ENCODE measurements at places on chromosomes 2 and 18. TPM values are rescaled to one million over a fixed set of nuclear protein-coding genes. Genes with fewer than 3 reads are reported as not detected.
A peak's percentile ranks its signal among the peaks of the same experiment; 100 is the strongest.

The QPCT gene
- 33.4 TPM for total RNA-seq

The LDLRAD4 gene
- 9.7 TPM for total RNA-seq

DNA sequence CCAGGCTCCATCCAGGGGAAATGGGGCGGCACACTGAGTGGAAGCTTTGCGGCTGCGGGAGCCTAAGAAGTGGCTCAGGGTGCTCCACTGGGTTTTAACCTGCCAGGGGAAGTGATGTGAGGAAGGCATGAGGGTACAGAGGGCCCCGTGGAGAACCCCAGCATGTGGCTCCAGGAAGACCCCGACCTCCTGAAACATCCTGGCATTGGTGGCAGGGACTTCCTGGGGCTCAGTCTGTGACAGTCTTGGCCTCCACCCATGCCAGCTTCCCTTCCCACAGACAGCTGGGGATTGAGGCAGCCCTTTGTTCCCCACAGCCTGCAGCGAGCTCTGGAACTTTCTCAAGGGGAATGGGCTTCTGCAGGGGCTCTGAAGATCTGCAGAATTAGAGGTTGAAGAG is 146.6 kb downstream of the TNS1 start:
- no peak for DNase-seq

DNA sequence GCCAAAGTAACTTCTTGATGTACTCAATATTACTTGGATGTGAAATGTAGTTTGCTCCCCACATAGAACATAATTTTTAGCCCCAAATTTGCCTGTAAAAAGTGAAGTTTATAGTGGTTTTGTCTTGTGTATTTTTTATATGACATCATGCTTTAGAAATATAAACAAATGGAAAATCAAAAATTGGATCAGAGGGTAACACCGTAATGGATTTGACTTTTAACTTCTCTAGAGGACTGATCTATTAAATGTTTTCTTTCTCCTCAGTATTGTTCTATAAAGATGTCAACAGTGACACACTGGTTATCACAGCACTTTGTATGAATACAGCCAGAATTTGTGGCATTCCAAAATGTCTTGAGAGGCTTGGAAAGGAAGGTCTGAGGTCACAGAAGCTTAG is 45.6 kb upstream of the RASGRP3 start:
- DNase-seq = no peak

The ASB18 gene
- total RNA-seq = not detected

The LINC00305 gene
- total RNA-seq = not detected

- DNase-seq = no peak
These were observed 11.6 kb upstream of the ITGA6 start for GRCh38 chr2:172415865-172416183.

- peak; percentile 55 for DNase-seq
These were observed 208.7 kb downstream of the ICOS start for GRCh38 chr2:204145263-204145751.

The EPB41L3 gene
- 24.0 TPM for total RNA-seq

GRCh38 chr2:20434588-20435294 is 12.1 kb upstream of the RHOB start:
- DNase-seq = peak; percentile 53

DNA sequence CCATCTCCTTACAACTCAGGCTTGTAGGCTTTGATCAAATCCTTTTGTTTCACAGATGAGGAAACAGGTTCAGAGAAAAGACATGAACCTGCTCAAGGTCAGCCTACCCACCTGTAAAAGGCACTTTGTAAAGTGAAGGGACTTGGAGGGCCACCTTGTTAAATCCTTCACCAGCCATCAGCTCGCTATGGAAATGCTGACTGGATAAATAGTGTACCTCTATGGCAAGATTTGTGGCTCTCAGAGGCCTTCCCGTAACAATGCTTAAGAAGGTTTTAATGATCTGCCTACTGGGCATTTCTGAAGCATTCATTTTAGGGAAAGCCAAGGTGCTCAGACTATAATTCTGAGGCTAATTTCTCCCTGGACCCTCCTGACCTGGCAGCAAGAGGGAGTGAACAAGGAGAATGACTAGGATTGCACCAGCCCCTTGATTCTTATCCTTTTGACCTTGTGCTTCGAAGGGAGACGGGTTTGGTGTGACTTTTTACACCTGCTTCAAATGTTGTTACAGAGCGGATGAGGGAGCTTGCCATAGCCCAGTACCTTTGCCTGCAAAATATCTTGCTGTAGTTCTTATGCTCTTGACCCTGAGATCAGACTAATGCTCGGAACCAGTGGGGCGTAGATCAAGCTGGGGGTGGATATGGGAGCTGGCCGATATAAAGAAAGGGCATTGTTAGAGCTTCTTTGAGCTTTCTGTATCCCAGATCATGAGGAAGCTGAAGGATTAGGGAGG is 90.9 kb upstream of the CXCR4 start:
- DNase-seq = no peak

- no peak for DNase-seq
These were observed 18.9 kb downstream of the NCAPH start for GRCh38 chr2:96354492-96354891.

DNA sequence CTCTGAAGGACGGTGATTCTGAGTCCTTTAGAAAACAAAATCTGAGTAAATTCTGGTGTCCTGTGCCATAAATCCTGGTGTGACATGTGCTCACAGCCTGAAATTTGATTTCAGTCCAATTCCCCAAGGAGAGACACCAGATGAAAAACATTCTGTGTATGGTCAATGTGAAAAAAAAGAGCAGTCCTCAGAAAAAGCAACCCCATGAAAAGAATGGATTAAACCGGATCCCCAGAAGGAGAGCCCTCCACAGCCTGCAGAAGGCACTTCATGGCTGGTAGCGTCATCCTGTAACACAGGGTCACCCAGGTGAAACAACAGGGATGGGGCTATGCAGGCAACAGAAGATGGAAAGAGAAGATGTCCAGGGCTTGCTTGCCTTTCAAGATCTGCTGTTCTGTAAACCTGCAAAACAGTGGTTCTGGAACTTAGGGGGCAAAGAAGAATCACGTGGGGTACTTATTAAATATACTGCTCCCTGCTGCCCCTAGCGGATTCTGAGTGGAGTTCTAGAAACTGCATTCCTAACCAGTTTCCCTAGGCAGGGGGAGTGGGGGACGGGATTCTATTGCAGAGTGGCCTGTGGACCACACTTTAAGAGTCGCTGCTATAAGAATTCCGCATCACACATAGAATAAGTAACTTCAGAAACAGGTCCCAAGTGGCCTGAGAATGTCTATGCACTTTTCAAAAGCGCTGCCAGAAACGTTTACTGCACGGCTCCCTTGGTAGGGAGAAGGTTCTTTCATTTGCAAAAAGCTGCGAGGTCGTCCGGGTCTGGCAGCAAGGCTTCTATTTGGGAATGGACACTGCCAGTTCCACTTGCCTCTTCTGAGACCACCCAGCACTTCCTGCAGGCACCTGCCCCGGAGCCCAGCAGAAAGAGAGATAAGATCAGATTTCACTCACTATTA is 118.9 kb upstream of the ARL5A start:
- DNase-seq = peak; percentile 85

DNA sequence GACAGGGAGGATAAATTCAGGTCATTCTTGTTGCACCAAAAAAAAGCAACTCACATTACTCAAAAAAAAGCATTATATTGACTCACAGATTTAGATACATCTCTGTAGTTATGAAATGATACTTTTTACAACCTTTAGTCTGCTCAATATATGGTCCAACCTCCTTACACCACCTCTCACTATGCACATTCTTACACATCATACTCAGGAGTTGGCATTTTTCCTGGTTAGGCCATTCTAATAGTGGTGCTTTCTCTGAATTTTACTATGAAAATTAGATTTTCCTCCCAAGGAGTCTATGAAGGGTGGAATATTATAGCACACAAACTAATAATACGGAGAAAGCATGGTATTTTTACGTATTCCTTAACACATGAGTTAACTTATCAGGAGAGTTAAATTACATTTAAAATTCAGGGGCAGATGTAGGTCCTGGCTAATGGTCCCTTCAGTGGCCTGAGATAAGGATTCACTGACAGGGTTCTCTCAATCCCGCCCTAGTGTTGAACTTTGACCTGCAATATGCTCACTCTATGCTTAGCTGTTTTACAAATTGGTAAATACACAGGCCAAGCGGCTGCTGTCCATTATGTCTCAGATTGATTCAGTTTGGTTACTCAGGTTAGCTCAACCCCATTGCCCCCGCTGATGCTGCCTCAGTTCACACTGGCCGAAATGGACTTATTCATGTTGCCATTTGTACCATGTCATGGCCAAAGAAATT is 153.6 kb downstream of the NCKAP5 start:
- DNase-seq = no peak

DNA sequence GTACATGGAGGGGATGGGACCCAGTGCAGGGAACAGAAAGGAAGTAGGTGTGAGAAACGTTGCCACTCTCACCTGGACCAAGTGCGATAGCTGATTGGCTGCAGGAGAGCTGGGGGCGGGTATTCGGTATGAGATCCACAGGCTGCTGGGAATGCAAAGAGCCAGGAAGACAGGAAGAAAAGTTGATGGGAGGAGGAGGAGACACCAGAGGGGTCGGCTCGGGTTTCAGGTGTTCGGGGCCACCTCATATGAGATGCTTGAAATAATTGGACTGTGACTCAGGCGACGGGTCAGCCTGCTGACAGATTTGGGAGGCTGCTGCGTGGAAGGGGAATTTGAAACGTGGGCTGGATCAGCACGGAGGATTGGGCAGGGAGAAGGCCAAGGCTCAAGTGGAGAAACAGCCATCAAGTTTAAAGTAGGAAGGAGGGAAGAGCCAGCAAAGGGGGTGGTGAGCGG is 65.1 kb downstream of the MRPS9 start:
- no peak for DNase-seq

The GPR35 gene
- total RNA-seq = 2.6 TPM

The COL5A2 gene
- total RNA-seq = 29.5 TPM

DNA sequence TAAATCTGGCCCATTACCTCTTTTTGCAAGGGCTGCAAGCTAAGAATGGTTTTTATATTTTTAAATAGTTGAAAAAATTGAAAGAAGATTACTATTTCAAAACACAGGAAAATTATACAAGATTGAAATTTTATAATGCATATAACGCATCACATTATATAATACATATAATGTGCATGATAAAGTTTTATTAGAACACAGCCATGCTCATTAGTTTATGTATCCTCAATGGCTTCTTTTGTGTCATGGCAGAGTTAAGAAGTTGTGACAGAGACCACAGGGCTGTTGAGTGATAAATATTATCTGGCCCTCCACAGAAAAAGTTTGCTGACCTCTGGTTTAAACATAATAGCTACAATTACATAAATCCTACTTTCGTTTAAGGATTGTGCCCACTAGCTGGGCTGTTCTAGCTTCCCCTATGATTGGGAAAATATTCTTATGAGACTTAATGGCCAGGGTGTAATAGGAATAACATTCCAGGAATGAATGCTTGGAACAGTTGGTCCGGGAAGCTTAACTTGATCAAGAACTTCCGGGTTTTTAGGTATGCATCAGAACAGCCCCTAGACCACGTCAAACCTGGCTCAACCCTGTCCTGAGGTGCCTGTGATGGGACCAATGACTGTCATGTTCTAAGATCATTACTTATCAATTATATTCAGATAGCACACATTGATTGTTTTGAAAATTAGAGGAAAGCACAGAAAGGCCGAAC is 98.7 kb upstream of the LPIN2 start:
- no peak for DNase-seq

- DNase-seq = no peak
These were observed 5.2 kb upstream of the RSAD2 start for GRCh38 chr2:6872394-6872793.

DNA sequence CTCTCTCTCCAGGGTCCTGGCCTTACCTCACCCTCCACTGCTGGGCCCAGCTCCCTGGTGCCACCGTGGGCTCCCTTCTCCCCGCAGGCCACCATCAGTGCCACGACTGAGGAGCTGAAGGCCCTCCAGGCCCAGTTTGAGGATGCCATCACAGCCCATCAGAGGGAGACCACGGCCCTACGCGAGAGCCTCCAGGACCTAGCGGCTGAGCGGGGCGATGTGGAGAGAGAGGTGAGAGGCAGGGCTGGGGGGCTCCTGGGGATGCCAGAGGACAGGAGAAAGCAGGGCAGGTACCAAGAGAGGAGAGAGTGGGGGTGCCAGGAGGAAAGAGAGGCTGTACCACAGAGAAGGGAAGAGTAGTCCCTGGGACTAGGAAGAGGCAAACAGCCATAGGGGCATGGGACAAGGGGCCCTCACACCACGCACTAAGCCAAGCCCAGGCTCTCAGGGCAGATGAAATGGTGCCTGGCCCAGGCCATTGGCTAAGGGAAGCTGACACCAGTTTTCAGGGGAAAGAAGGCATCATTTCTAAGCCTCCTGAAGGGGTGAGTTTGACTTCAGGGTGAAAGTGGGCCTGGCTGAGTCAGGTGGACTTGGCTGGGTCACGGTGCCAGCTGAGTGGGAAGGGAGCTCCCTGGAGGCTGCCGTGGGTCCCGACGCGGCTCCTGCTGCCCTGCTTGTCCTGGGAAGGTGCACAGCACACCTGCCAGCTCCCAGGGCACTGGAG is 39.0 kb upstream of the SNED1 start:
- peak; percentile 1 for DNase-seq

GRCh38 chr2:213696442-213696841 is 412.2 kb downstream of the SPAG16 start:
- DNase-seq = no peak

GRCh38 chr2:203994735-203995134 is 58.2 kb downstream of the ICOS start:
- DNase-seq = no peak

The MAB21L4 gene
- 121 TPM for total RNA-seq

The IL1RL1 gene
- total RNA-seq = 5.8 TPM

- no peak for DNase-seq
These were observed 123.4 kb downstream of the RIF1 start for GRCh38 chr2:151533127-151533526.

DNA sequence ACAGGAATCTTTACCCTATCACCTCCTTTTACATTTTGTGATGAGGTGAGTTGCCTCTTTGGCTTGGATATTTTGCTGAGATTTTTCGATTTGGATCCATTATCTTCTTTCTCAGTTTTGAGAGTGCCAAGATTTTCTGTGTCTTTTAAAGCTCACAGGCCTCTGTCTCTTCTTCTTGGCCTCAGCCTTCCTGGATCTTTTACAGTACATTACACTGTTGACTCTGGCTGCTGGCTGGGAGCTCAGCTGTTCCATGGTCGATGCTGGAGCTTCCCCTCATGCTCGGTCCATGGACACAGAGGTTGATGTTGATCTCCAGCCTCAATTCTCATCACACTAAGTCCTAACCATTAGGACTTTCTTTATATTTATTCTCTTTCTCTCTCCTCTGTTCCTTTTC is 332.8 kb upstream of the UBE2E3 start:
- DNase-seq = no peak

The FARSB gene
- total RNA-seq = 11.1 TPM

- DNase-seq = no peak
These were observed 143.0 kb downstream of the ARL6IP6 start for GRCh38 chr2:152861349-152861942.

DNA sequence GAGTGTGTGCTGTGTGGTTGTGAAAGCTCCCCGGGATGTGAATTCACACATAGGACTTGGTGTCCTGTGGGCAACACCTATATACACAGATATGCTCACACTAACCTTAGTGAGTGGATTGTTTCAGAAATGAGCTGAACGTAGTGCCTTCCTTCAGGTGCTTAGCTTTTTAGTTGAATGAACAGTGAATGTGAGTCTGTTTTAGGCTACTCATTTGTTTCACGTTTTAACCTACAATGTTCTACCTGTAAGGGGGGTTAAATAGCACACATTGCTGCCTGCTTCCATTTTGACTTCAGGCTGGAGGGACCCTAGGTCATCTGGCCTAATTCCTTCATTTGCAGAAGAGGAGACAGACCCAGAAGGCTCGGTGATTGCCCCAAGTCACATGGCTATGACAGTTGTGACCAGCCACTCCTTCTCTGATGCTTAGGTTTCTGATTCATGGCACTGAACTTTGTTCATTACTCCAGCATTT is 1.0 kb downstream of the PLEK start:
- DNase-seq = no peak

The RGPD6 gene
- total RNA-seq = 41.3 TPM

- peak; percentile 43 for DNase-seq
These were observed 1.4 kb downstream of the NEDD4L start for GRCh38 chr18:58045242-58046092.

The ANKRD30BL gene
- not detected for total RNA-seq

Measured in lower leg skin (tissue), 4 donors.